ENCODE measurements at places on chromosomes 1 and 21.

- DNase-seq = no peak
These were observed 53.3 kb downstream of the MTR start for GRCh38 chr1:236848274-236848923.

DNA sequence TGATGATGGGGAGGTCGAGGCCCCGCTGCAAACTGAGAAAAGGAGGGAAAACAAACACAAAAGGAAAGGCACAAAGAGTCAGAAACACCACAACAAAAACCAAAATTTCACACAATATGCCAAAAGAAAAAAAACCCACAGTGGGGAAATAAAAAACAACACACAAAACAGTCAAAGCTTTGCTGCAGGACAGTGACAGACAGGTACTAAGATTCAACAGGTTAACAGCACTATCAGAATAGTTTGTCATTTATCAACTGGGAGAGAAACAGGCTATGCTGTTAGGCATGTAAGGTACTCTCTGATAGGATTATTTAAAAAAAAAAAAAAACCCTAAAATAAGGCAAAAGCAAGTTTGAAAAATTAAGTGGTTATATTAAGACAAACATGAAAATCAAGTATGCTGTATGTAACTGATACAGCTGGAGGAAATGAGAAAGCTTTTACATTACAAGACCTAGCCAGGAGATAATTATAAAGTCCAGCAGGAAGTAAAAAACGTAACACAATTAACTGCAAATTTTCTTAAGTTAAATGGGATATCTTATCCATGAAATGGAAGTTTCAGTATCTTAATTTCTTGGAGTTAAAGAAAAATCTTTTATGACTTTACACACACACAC is 179.0 kb downstream of the EIF4G3 start:
- DNase-seq = no peak

DNA sequence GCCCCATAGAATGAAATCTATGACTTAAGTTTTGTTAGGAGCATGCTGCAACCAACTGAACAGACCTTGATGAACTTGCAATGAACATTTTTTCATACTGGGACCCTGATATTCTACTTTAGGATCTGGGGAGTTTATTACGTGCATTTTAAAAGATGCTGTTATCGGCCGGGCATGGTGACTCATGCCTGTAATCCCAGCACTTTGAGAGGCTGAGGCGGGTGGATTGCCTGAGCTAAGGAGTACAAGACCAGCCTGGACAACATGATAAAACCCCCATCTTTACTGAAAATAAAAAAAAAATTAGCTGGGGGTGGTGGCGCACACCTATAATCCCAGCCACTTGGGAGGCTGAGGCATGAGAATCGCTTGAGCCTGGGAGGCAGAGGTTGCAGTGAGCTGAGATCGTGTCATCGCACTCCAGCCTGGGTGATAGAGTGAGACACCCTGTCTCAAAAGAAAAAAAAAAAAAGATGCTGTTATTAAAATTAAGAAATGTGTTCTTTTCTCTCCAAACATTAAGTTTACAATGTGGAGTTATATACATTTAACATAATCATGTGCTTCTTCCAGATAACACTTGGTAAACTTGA is 7.1 kb downstream of the MPZL1 start:
- no peak for DNase-seq

DNA sequence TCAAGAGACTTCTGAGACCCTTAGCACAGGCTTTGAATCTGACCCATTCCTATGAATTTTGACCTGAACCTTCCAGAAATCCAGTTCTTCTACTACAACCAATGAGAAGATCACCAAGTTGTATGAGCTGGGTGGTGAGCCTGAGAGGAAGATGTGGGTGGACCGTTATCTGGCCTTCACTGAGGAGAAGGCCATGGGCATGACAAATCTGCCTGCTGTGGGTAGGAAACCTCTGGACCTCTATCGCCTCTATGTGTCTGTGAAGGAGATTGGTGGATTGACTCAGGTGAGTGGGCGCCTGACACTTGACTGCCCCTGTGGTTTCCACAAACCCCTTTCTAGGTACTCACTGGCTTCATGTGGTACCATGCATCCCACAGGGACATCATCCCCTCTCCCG is 20.0 kb upstream of the PIGV start:
- DNase-seq = no peak

All from endothelial cell (in vitro differentiated cells).